ENCODE measurements at places on chromosomes 2 and 18. TPM values are rescaled to one million over a fixed set of nuclear protein-coding genes. Genes with fewer than 3 reads are reported as not detected.

COL4A4 gene
- 12.3 TPM for total RNA-seq

ERMN gene
- total RNA-seq = not detected

MROH2A gene
- total RNA-seq = not detected

MEP1B gene
- 0.38 TPM for total RNA-seq

DNA sequence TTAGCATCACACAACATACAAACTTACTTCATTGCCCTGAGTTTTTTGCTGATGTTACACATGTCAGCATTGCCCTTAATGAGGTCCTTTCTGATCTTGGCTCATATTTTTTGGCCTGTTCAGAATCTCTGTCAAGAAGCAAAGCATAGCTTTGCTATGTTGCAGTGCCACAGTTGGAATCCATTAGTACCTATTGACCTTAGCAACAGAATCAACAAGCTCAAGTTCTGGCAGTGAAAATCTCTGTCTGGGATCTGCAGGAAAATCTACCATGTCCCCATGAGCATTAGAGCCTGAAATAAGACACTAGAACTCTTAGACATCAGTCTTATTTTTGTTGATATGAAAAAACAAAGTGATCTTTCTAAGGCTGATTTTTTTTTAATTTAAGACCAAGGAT is 105.6 kb upstream of the FHL2 start:
- H3K36me3 ChIP-seq = no peaks in the 10 kb centered on the region
- no peak overlapping the region for H3K4me3 ChIP-seq
- no peak overlapping the region for H3K27ac ChIP-seq
- H3K27me3 ChIP-seq = no peaks in the 10 kb centered on the region
- peaks cover 7% of the 10 kb centered on the region for H3K4me1 ChIP-seq
- no peak for DNase-seq

- H3K4me3 ChIP-seq = no peak overlapping the region
- no peaks in the 10 kb centered on the region for H3K36me3 ChIP-seq
- H3K4me1 ChIP-seq = peaks cover 49% of the 10 kb centered on the region
Measured at GRCh38 chr2:25032094-25032493, 9.8 kb upstream of the EFR3B start.

DNA sequence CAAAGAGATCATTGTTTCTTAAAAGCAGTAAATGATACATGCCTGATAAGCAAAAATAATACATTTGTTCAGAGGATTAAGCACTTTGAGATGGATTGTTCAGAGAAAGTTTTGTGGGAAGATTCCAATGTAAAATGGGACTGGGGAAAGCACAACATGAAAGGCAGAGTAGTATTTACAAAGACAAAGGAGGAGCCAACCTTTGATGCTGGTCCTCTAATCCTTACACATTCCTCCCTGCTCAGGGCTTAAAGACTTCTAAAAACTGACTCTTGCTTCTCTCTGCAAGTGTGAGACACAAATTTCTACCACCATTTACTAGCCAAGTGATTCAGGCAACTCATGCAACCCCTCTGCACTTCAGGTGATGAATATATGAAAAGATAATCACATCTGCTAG is 47.2 kb upstream of the REG3G start:
- H3K36me3 ChIP-seq = no peaks in the 10 kb centered on the region
- H3K4me1 ChIP-seq = no peaks in the 10 kb centered on the region
- no peak for DNase-seq
- H3K4me3 ChIP-seq = no peak overlapping the region
- no peaks in the 10 kb centered on the region for H3K27me3 ChIP-seq
- H3K27ac ChIP-seq = no peak overlapping the region

GRCh38 chr18:66254121-66254520 is 349.8 kb downstream of the CDH19 start:
- H3K4me3 ChIP-seq = no peak overlapping the region
- H3K27me3 ChIP-seq = no peaks in the 10 kb centered on the region
- no peak for DNase-seq
- H3K27ac ChIP-seq = no peak overlapping the region
- H3K4me1 ChIP-seq = no peaks in the 10 kb centered on the region

- no peak for DNase-seq
- H3K27ac ChIP-seq = no peak overlapping the region
- H3K36me3 ChIP-seq = peaks cover 8% of the 10 kb centered on the region
- H3K4me1 ChIP-seq = peaks cover 45% of the 10 kb centered on the region
- H3K4me3 ChIP-seq = no peak overlapping the region
Measured at GRCh38 chr2:217792626-217793527, 209.9 kb downstream of the TNS1 start.

DNA sequence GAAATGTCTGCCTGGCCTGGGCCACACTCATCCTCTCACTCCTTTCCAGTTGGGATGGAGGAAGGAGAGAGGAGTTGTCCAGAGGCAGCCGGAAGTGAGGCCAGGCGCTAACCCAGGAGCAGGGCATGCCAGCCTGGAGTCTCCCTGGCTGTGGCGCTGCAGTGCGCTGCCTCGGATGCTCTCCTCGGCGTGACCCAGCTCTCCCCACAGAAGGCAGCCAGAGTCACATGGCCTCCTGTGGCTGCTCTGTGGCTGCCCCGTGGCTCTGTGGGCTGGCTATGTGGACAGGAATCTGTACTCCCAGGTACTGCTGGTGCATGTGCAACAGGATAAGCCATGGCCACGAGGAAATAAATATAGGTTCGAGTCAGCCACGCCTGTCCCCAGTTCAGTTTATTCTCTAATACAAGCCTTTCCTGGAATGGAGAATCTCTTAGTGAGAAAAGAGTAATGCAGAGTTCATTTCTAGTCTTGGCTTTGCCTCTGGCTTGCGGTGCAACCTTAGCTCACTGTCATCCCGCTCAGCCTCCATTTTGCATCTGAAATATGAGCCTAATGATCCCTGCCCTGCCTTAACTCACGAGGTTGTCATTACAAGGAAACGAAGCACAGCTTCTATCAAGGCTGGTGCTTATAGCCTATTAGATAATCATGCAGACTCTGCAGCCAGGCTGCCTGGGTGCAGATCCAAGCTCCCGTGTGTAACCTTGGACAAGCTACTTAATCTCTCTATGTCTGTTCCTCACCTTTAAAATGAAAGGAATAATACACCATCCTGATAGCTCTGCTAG is 106.3 kb downstream of the ANTXR1 start:
- no peak for DNase-seq
- H3K4me3 ChIP-seq = no peak overlapping the region
- H3K27ac ChIP-seq = no peak overlapping the region
- H3K36me3 ChIP-seq = peaks cover under 1% of the 10 kb centered on the region

GRCh38 chr18:24209558-24209957 is 70.7 kb downstream of the CABYR start:
- H3K36me3 ChIP-seq = no peaks in the 10 kb centered on the region
- H3K27me3 ChIP-seq = no peaks in the 10 kb centered on the region
- H3K4me1 ChIP-seq = peaks cover 31% of the 10 kb centered on the region
- H3K4me3 ChIP-seq = no peak overlapping the region
- H3K27ac ChIP-seq = no peak overlapping the region

GRCh38 chr2:158994920-158995676 is 26.7 kb downstream of the TANC1 start:
- no peaks in the 10 kb centered on the region for H3K36me3 ChIP-seq
- peaks cover 3% of the 10 kb centered on the region for H3K4me1 ChIP-seq
